Endothelial cell of umbilical vein (primary cell): ENCODE measurements at places on chromosomes 6 and 20. TPM values are rescaled to one million over a fixed set of nuclear protein-coding genes. Genes with fewer than 3 reads are reported as not detected.

C20orf204 gene
- total RNA-seq, result 5.8 and 6.0 TPM in 2 replicates

GPANK1 gene
- 11.7 and 12.6 TPM in 2 replicates for total RNA-seq

GRCh38 chr6:65081756-65082155, 625.3 kb downstream of the EYS start:
- no peak for DNase-seq

DNA sequence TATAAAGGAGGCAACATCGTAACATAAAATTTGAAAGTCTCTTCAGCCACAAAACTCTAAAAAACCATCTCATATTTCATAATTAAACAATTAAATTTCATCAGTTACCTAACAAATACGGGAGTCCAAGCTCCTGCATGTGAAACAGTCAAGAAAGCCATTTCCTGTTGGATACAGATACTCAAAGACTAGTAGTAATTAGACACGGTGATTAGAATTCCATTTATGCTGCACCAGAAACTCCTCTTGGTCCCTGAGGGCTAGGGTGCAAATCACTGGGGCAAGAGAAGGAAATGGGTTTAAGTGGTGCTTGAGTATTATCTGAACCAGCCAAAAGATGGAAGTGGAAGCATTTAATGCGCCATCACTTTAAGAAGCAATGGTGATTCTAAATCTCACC, 27.4 kb downstream of the TRAM2 start:
- peak; percentile 30 for DNase-seq

DNA sequence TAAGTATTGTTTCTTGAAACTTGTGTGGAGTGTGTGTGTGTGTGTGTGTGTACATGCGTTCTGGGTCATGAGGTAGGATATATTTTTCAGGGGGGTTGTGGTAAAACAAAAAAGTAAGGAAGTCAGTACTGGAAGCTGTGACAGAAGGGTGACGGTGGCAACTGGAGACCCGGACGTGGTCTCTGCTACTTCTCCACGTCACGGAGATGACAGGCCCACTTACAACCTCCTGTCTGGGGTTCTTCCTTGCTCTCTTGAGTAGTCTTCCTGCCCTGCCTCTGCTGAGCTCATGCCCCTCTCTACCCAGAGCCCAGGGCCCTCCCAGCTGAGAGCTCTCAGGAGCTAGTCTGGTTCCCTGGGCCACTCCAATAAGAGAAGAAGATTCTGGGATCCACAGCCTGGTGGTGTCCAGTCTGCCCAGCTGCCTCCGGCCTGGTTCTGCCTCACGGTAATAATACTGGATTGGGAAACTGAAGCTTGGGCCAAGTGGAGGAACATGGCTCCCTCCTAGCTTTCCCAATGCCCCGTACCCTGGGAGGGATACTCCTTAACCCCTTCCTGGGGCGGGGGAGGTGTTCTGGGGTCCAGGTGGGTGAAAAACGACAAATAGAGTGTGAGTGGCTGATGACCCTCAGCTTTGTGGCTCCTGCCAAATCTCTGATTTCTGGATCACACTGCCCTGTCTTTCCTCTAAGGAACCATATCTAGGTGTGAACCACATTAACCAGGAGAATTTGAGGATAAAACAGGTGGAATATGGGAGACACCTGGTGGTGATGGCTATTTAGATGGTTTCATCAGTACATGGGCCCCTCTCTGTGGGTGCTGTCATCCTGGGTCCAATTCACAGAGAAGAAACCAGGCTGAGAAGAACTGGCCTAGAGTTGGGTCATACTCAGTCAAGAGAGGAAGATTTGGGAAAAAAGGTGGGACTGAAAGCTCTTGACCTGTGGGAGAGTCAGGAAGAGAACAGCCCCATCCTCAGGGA, 27.2 kb downstream of the VEGFA start:
- DNase-seq, result no peak
